Ecto neural progenitor cell (in vitro differentiated cells): ENCODE measurements at places on chromosomes 2 and 18.

DNA sequence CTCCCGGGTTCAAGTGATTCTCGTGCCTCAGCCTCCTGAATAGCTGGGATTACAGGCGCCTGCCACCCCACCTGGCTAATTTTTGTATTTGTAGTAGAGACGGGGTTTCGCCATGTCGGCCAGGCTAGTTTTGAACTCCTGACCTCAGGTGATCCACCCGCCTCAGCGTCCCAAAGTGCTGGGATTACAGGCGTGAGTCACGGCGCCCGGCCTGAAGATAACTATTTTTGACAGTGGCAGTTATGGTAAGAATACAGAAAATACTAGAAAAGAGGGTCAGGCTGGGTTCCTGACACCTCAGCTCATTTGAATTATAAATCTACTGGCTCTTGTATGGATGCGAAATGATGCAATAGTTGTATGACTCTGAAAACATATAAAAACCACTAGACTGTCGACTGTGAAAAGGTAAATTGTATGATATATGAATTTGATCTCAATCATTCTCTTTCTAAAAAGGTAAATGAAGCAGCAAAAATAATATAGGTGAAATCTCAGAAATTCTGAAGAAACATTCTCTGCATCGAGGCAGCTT is 11.1 kb upstream of the DGKD start:
- DNase-seq, result no peak

DNA sequence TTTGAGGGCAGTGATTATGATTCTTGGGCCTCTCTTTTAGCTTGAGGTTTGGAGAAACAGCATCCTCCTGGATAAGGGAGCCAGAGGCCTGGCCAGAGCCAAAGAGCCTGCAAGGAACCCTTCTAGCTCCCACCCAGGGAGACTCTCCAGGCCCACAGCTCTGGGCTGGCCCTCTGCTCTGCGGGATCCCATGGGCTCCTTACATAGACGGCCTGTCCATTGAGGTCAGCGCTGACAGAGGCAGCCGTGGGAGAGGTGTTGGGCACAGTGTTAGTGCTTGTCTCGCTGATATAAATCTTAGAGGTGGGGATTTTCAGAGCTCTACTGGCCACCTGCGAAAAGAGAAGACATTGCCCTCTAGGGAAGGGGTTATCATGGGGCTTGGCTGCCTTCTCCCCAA is 67.2 kb downstream of the XDH start:
- no peak for DNase-seq

- DNase-seq, result no peak
These were observed 16.7 kb upstream of the GALM start for GRCh38 chr2:38649176-38649728.

- DNase-seq, result no peak
These were observed 43.6 kb downstream of the SRBD1 start for GRCh38 chr2:45567288-45567963.

- DNase-seq, result peak; percentile 64
These were observed 722 bp downstream of the ACSL3 start for GRCh38 chr2:222861411-222862105.

DNA sequence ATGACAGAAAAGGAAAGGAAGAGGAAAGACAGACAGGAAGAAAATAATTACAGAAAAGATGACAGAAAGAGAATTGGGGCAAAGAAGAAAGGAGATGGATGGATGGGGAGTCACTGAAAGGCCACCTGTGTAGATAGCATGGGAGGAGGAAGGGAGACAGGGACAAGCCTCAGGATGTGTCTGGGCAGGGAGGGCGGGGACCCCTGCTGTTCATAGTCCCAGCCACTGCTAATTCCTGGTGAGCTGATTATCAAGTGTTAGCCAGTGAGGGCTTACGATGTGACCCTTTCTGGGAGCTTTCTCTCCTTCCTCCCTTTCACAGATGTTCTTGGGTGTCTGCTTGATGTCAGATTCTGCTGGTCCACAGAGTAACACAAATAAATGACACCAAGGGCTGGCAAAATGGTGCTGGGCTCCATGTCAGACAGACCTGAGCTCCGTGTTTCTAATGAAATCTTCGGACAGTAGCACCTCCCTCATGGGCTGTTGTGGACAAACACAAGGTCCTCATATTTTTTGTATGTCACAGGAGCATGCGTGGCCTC is 13.6 kb downstream of the FHOD3 start:
- DNase-seq, result no peak

- DNase-seq, result no peak
These were observed 158.4 kb downstream of the PTPRM start for GRCh38 chr18:7725473-7725872.

DNA sequence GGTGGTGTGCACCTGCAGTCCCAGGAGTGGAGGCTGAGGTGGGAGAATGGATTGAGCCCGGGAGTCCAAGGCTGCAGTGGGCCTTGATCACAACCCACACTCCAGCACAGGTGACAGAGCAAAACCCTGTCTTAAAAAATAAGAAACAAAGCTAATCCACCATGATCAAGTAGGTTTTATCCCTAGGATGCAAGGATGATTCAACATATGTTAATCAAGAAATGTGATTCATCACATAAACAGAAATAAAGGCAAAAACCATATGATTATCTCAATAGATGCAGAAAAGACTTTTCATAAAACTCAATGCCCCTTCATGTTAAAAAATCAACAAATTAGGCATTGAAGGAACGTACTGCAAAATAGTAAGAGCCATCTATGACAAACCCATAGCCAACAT is 58.1 kb downstream of the CCBE1 start:
- no peak for DNase-seq

GRCh38 chr2:111712940-111713515 is 171.0 kb downstream of the ANAPC1 start:
- DNase-seq, result no peak

GRCh38 chr2:100699131-100699530 is 120.8 kb upstream of the NPAS2 start:
- peak; percentile 14 for DNase-seq

DNA sequence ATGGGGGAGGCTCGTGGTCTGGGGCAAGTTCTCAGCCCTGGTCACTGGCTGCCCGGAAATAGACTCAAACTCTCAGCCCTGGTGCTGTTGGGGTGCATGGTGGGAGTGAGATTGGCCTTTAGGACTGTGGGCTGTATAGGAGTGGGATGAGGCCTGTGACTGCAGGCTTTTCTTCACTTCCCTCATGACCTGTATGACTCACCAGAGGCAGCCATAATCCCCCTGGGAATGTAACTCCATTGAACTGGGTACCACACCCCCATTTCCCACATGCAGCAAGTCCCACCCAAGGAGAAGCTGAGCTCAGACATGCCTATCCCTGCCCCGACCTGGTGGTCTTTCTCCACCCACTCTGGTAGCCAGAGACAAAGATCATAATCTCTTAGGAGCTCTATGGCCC is 177.7 kb upstream of the OSR1 start:
- DNase-seq, result peak; percentile 49

GRCh38 chr18:48153613-48154481 is 223.4 kb upstream of the SMAD2 start:
- DNase-seq, result no peak

DNA sequence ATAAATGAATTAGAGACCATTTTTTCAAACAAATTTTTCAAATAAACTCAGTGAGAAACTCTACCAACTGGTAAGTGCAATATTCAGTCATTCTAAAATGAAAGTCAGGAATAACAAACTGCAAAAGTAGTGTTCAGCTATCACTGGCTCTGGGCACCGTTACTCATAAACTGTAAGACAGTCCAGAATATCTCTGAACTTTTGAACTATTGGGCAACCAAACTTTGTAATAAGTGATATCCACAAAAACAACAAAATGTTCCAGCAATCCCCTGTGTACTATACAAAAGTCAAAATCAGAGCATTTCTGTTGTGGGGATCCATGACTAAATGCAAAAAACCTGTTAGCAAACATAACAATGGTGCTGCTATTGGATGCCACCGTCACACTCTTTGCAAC is 56.3 kb downstream of the SLC25A12 start:
- DNase-seq, result no peak

DNA sequence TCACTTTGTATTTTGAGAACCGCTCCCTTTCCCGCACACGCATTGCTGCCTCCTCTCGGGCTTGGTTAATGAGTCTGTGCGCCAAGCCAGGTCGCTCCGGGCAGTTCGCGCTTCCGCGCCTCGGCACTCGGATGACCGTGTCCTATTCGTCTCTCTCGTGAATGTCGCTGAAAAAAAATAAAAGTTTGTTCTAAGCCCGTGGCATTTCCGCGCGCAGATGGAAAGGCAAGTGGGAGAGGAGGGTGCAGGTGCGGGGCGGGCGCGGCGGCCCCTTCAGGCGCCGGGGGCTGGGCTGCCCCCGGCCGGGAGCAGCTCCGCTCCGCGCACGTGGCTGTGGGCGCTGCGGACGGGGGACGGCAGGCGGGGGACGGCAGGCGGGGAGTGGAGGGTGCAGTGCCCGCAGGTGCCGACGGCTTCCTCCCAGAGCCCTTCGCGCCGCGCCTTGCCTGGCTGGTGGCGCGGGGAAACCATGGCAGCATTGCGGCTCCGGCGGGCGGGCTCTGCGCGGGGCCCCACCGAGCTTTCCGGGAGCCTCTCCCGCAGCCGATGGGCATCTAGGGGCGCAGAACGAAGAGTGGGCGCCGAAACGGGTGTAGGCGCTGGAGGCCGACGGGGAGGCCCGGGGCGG is 159.6 kb upstream of the SIX2 start:
- peak; percentile 60 for DNase-seq

- no peak for DNase-seq
These were observed 58.4 kb downstream of the ALPK2 start for GRCh38 chr18:58570360-58571064.

DNA sequence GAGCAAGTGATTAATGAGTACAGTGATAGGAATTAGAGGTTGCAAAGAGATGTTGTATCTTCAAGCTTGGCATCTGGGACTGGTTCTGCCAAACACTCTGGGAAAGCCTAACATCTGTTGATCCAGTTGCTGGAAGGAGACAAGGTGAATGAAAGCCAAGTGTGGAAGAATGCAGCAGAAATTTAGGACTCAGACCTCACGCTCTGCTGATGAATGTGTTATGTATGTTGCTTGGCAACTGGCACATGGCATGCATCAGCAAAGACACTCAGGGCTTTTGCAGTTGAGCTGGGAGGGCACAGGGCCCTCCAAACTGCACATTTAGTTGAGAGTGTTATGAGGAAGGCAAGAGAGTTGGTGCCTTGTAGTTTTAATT is 105.5 kb downstream of the COLEC12 start:
- no peak for DNase-seq

DNA sequence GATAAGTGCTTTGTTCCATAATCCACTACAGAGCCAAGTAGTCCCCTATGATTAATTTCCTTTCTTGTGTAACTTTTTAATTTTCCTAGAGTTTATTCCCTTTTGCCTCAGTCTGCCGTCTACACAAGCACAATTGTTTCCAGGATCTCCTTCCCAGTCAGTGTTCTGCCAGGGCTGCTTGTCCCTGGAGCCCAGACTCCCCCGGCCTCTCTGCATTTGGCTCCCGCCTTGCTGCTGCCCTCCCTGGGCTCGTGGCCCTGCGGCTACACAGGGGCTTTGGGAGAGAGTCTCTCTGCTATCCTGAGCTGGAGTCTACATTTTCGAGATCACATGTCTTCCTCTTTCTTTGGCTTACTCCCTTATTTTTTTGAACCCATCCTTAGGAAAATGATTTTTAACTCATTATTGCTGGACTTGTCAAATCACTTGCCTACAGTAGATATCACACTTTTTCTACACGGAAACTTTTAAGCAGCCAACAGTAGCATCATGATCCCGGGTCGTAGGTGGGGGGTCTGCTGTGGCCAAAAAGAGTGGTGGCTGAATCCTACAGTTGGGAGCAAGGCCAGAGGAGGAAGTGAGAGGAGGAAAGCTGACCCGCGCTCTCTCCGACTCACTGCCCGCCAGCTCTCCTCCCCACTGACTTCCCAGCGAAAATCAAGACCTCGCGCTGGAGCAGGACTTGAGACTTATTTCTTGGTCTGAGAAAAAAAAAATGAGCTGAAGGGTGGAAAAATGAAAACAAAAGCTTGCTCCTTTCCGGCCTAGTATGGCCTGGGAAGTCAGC is 9.4 kb downstream of the FBLN7 start:
- DNase-seq, result no peak

- peak; percentile 68 for DNase-seq
These were observed 59.3 kb downstream of the EMILIN2 start for GRCh38 chr18:2905854-2906703.

DNA sequence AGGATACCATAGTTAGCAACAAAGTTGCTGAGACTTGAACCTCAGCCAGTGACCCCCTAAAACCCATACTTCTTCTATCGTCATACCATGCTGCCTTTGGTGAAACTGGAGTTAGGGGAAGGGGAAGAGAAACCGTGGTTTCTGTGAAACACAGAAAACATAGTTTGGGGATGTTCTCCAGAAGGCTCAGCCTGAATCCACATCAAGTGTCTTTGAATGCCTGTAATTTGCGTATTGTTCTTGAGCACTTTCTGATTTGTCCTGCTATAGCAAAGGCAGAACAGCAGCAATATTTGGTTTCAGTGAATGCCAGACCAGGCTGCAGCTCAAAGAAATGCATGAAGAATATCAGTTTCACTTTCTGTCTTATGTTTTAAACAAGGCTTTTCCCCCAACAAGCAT is 258.7 kb downstream of the TTC32 start:
- no peak for DNase-seq

GRCh38 chr2:149064365-149064841 is 25.9 kb downstream of the LYPD6B start:
- DNase-seq, result no peak

DNA sequence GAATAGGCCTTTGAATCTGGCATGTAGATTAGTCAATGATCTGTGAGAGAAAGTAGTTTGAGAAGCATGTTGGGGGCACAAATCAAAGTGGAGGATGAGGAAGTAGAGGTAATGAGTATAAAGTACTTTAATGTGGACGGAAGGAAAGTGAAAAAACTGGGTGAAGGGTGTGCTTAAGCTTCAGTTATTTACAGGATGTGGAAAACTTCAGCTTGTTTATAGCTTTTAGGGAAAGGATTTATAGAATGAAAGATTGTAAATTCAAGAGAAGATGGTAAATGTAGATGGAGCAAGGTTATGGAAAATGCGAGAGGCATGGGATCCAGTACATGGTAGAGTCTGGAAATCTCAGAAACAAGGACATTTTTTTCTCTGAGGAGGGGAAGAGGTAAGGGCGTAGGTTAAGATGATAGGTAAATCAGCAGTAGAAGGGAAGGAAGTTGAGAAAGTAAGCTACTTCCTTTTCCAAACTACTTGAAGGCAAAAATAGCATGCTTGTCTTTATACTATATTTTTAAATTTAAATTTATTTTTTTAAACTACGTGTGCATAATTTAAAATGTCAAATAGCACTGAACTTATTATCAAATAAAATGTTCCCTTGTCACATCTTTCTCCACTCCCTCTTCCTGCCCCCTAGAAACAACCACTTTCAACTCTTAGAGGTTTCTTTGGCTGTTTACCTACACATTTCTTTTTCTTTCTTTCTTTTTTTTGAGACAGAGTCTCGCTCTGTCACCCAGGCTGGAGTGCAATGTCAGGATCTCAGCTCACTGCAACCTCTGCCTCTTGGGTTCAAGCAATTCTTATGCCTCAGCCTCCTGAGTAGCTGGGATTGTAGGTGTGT is 8.5 kb downstream of the FAM117B start:
- DNase-seq, result no peak

GRCh38 chr18:23682472-23682871 is 6.8 kb upstream of the LAMA3 start:
- no peak for DNase-seq

GRCh38 chr2:113133704-113134598 is 6.6 kb downstream of the IL1RN start:
- DNase-seq, result peak; percentile 10

- no peak for DNase-seq
These were observed 220.2 kb upstream of the SIX2 start for GRCh38 chr2:45229411-45229810.

- no peak for DNase-seq
These were observed 1179.0 kb upstream of the ACVR2A start for GRCh38 chr2:146665800-146666199.

- DNase-seq, result no peak
These were observed 342.9 kb downstream of the PARD3B start for GRCh38 chr2:204888222-204888621.

- DNase-seq, result no peak
These were observed 6.9 kb downstream of the OXER1 start for GRCh38 chr2:42756966-42757513.
